ENCODE measurements at places on chromosomes 7 and 10.

DNA sequence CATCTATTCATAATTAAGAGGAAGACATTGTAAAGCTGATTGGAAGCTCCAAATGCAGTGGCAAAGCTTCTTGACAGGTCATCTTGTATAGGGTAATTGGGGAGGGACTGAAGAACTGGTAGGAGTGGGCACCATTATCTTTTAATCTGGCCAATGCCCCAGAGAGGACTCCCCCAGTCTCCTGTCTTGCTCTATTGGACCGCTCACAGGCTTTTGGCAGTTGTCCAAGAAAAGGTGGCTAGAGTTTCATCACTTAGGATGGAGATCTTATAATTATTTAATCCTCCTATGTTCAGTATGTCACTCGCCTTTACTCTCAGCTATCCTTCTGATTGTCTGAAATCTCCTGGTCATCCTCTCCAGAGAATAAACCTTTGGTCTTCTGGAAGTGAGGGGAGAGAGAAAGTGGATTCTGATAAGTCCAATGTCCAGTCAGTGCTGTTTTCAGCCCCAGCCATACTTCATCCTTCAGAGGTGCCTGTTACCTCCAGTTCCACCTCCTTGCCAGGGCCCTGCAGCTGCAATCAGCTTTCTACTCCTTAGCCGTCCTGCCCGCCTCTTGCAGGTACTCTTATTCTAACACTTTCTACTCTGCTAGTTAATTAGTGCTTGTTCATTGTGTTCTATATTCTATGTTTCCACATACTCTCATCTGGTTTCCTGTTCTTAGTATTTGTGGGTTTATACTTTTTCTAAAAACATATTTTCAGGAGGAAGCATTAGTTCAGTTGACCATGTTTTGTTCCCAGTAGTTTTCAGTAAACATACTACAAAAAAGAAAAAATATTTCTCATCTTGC, 241.6 kb downstream of the NSUN6 start:
- no peak for DNase-seq

- no peak for DNase-seq
Measured at GRCh38 chr10:70295321-70295720, 11.5 kb upstream of the NPFFR1 start.

DNA sequence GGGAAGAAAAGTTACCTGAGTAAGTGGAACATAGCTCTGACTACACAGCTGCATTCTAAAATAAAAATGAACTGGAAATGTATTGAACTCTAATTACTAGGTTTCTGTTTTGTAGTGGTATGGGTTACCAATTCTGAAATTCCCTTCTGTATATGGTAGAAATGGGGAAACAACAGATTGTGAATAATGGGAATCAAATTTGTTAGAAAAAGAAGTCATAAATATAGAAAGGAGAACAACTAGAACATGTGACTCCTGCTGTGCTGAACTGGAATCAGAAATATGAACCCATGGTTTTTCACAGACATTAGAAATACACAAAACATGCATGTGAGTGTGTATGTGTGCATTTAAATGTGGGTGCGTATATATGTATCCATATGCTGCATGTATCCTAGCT, 27.0 kb downstream of the MCMBP start:
- DNase-seq, result no peak

DNA sequence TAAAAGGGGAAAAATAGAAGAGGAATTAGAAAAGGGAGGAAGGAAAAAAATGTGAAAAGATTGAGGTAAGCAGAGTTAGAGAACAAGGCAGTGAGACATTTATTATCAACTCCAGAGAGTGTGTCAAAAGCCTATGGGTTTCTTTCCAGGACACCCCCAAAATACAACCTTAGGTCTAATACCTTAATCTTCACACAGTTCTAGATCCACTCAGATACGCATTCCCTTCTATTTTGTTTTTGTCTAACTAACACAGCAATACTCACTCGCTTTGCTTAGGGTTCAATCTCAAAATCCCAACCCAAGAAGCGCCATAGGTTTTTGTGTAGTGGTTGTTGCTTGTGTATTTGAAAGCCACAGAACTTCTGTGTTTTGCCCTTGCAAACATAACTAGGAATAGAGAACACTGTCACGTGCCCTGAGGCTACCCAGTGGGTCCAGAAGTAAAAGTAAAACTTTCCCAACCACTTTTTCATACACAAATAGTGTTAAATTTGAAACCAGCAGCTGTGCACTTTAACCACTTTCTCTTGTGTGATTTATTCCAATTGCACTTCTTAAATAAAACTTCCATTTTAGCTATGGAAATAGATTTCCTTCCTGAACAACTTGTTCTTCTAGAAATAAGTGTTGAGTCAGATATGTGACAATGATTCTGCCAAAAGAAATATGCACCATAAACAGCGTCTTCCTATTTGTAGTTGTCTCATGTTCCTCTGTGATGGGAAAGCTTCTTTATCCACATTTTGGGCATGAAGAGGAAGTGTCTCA, 414.7 kb upstream of the GHITM start:
- no peak for DNase-seq

GRCh38 chr10:71218651-71219050, 6.3 kb downstream of the UNC5B start:
- no peak for DNase-seq

DNA sequence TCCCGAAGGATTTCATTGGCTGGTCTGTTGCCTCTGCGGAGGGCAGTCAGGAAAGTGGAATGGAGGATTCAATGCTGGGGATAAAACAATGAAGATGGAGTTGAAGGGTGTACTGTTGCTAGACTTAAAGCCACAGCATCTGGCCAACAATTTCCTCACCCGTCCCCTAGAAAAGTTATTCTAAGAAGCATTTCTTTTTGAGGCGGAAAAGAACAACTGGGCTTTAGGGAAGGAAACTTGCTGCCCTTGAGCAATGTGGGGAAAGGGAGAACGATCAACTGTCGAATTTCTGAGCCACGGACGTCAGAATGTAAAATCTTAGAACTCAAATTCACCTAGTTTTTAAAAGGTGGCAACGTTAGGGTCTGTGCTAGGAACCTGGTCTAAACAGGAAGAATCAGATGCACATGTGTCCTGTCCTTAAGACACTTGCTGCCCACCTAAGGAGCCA, 664 bp downstream of the FMC1 start:
- no peak for DNase-seq

GRCh38 chr7:141306081-141306480, 232.2 kb downstream of the TMEM178B start:
- DNase-seq, result no peak

- peak; percentile 55 for DNase-seq
Measured at GRCh38 chr7:25859412-25860274, 292.4 kb upstream of the NFE2L3 start.

- no peak for DNase-seq
Measured at GRCh38 chr10:133179651-133180050, 19.6 kb downstream of the KNDC1 start.

DNA sequence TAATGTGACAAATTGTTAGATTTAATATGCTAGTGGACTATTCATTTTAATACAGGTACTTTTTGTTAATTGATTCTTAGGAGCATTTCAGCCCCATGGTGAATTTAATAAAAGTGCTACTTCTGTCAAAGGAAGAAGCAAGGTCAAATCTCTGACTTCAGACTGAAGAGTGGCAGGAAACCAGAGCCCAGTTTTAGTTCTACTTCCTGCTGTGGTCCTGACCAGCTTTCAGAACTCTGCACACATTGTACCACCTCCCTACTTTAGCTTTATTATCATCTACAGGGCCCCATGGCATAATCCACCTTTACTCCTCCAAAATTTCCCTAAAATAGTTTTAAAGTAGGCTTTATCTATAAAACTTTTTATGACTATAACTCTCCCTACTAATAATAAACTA, 33.7 kb downstream of the CTTNBP2 start:
- no peak for DNase-seq

- no peak for DNase-seq
Measured at GRCh38 chr7:46230990-46231305, 309.9 kb upstream of the IGFBP3 start.

DNA sequence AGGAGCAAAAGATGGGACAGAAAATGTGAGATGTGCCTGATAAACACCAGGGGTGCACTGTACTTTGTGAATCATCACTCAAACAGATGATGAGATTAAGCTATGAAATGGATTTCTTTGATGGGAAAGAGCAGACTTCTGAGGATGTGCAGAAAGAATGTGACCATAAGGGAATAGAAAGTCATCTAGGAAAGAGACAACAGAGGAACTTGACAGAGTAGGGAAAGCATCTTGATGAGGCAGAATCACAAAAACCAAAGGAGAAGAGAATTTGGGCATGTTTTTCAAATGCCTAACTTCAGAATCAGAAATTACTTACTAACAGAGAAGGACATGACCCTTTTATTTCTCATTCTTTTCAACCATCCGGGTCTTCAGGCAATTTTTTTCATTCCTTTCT, 82.4 kb upstream of the LRRTM3 start:
- DNase-seq, result no peak

- no peak for DNase-seq
Measured at GRCh38 chr7:77467408-77467807, 51.3 kb upstream of the GSAP start.

DNA sequence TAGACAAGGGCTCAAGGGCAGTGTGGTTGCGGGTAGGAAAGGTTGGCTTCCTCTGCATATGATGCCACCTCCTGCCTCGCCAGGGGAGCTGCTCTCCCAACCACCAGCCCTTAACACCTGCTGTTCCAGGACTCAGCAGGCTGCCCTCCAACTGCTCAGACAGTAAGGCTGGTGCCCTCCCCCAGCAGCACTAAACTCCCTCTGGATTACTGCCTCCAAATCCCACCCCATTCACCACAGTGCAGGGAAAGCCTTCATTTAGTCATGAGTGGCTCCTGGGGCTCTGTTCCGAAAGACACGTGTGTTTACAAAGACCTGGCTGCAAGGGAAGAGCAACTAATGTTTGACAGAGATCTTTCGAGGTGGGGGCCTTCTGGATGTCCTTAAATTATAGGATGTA, 437.2 kb upstream of the MKI67 start:
- no peak for DNase-seq

GRCh38 chr7:98724591-98724990, 107.5 kb downstream of the NPTX2 start:
- DNase-seq, result no peak

- DNase-seq, result no peak
Measured at GRCh38 chr7:88090671-88091070, 129.2 kb downstream of the SRI start.

- DNase-seq, result no peak
Measured at GRCh38 chr7:909358-910329, 33.3 kb downstream of the GET4 start.

DNA sequence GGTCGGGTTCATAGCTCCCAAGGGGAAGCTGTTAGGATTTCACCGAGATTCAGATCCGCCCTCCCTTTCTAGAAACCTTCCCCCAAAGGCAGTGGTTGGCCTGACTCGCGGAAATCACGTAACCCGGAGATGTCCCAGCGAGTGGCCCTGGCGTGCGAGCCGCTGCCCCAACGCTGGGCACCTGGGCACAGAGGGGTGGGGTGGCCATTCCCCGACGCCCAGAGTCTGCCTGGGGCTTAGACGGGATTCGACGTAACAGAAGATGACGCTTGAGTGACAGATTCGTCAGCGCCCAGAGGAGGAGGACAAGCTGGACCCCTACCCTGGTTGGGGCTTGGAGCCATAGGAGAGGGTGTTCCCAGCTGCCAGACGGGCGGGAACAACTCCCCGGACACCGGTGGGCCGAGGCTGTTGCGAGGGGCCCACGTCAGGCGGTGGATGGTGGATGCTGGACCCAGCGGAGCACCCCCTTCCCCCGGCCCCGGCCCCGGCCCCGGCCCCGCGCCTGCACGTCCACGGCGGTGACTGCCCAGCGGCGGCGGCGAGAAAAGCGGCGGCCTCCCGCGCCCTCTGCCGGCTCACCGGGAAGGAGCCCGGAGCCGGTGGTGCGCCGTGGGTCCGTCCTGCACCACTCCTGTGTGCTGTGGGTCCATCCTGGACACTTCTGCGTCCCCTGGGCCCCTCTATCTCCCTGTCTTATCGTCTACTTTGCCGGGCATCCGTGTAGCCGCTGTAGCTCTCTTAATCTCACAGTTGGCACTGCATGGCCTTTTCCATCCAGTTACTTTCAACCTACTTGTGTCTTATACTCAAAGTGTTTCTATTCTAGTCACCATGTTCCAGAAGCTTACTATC, 35.4 kb upstream of the KNDC1 start:
- no peak for DNase-seq

DNA sequence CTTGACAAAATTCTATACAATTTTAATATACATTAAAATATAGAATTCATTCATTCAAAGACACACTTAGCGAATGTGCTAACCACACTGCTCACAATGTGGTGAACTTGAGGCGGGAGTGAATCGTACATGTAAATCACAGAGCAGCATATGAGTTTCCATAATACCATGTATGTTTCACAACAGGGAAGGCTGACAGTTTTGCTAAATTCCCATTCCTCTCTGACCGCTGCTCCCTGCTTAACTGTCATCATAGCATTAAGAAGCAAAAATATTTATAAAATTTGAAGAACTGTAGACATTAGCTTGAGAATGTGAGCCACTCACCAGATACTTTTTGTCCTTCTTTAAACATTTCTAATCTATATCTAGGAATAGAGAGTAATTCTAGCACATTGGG, 763.3 kb downstream of the MAGI2 start:
- no peak for DNase-seq

GRCh38 chr7:55572378-55573233, at the start of gene VOPP1:
Gene VOPP1, minus strand, starts transcription at chr7:55572502. Its CDS starts 178 bp downstream, at chr7:55572324.
- peak; percentile 77 for DNase-seq

- no peak for DNase-seq
Measured at GRCh38 chr7:26099236-26099635, 52.8 kb upstream of the NFE2L3 start.

- no peak for DNase-seq
Measured at GRCh38 chr10:58697691-58698090, 185.0 kb downstream of the BICC1 start.

GRCh38 chr7:33070831-33071230, 8.3 kb upstream of the NT5C3A start:
- DNase-seq, result no peak

DNA sequence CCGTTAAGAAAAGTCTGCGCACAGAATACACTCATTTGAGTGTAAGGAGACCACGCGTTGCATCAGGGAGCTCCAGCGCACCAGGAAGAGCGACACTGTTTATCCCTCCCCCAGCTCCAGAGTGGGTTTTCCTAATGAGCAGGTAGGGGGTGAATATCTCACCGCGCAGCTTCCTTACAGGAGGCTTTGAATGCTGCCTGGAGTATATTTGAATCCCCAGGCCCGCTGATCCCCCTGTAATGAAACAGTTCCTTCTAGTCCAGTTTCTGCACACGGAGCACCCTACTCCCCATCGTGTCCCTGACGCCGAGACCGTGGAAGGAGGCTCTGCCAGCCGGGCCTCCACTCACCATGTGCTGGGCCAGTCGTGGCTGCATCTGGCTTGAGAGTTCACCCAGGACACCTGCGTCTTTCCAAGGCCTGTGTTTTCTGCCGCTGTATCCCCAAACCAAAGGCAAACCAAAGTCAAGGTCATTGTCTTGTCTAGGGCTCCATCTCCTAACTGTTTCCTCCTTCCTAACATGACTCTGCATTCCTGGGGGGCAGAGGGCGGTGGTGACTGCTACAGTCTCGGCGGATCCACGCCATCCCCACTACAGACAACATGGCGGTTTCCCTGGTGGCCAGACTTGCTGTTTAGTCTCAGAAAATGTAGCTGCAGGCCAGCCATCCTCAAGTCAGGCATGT, 167.8 kb downstream of the USP6NL start:
- no peak for DNase-seq

GRCh38 chr10:44164251-44164956, 220.5 kb downstream of the CXCL12 start:
- no peak for DNase-seq

GRCh38 chr10:58477122-58477521, 35.5 kb upstream of the BICC1 start:
- no peak for DNase-seq
